ENCODE measurements at places on chromosomes 6 and 20.

GRCh38 chr20:17709361-17710293 lies 9.9 kb downstream of the BANF2 start:
- no peak for DNase-seq

GRCh38 chr6:128314190-128314589 lies 206.2 kb downstream of the PTPRK start:
- DNase-seq, result no peak

GRCh38 chr20:37337208-37337991 lies 8.5 kb upstream of the SRC start:
- no peak for DNase-seq

GRCh38 chr6:20058912-20059311 lies 153.4 kb downstream of the MBOAT1 start:
- no peak for DNase-seq

DNA sequence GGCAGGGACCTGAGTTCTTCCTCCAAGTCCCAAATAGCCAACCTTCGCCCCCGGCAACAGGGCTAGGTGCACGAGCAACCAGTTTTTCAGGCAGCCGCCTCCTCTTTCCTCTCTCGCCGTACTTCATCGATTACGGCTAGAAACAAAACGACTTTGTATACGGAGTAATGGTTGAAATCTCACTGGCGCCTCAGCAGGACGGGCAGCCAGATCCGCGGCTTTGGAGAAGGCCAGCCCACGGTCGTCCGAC lies 333 bp upstream of the SMIM13 start:
- no peak for DNase-seq

- no peak for DNase-seq
Observed at GRCh38 chr6:31465718-31466117, 32.2 kb upstream of the MICB start.

DNA sequence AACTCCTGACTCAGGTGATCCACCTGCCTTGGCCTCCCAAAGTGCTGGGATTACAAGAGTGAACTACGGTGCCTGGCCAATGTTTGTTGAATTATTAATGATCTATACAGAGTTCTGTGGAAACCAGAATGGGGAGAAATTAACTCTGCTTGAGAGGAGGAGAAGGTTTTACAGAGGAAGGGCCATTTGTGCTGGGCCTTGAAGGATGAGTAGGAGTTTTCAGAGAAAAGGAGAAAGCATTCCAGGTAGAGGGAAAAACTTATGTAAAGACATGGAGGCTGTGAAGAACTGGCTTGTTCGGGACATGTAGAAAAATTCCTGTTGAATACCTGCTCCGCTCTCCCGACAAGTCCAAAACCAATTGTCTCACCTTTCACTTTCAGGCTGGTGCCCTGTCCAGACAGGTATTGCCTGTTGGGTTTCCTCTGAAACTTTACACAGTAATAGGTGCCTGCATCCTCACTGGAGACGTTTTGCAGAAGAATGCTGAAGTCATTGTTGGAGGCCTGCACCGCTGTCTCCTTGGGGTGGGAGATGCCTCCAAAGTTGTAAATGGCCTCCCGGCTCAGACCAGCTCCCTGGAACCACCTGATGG lies 11.3 kb upstream of the NSFL1C start:
- DNase-seq, result no peak

Measured in iris pigment epithelial cell (primary cell).